ENCODE measurements at places on chromosomes 3 and 15.

- DNase-seq, result no peak
Measured at GRCh38 chr3:72699631-72700030, 148.6 kb downstream of the SHQ1 start.

DNA sequence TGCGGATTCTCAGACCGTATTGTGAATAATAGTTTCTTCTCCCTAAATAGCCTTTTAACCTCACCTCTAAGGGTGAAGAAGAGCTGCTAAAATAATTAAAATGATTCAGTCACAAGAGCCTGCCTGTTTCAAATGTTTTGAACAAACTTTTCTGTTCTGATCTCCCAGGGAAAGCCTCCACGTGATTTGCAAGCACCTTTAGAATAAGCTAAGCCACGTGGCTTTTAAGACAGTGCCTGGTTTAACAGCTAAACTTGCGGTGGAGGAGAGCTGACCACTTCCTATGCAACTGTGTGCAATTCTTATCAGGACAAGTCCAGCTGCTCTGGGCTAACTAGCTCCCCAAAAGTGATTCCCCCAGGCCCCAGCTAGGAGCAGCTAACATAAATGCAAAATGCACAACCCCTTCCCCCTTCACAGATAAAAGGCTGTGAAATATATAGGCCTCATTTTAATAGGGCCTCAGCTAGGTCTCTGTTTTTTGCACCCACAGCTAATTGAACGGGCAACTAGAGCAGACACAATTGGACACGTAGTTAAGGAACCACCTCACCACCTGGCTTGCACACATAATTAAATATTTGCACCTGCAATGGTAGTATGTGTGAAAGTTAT lies 401.2 kb upstream of the NR2F2 start:
- no peak for DNase-seq

DNA sequence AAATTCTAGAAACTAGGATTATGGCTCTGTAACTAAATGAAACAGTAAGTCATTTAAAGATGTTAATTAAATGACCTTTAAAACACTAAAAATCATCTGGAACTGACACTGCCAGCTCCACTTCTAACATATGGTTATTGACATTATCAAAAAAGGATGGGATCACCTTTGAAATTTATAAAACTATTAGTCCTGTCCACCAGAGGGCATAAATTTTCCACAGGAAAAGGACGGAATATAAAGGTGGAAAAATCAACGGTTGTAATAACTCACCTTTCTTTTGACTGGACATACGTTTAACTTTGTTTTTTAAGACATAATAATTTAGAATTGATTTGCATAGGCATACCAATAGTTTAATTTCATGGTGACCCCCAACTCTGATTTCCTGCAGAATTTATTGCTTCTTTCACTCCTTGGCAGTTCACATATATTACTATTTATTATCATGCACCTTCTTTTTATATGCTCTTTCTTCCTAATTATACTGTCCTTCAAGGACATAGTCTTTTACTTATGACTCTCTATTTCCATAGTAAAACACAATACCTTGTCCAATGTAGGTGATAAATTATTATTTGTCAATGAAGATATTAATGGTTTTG lies 345.7 kb downstream of the CADM2 start:
- no peak for DNase-seq

DNA sequence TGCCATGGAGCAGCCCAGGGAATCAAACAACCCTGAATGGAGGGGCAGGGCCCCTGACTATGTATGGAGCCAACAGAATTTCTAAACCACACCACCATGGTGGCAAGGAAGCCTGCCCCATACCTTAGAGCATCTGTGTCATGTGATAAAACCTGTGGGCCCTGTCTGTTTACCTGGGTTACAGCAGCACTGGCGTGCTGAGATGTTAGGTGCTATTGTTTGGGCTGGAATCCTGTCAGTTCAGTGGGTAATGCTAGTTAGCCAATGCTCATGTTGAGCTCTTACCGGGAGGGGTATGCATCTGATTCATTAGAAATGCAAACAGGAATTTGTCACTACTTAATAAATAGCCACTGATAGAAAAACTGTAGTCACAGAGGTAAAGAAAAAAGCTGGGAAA lies 63.5 kb upstream of the ETV5 start:
- no peak for DNase-seq

- DNase-seq, result no peak
Measured at GRCh38 chr15:91737151-91737818, 116.2 kb upstream of the SLCO3A1 start.

DNA sequence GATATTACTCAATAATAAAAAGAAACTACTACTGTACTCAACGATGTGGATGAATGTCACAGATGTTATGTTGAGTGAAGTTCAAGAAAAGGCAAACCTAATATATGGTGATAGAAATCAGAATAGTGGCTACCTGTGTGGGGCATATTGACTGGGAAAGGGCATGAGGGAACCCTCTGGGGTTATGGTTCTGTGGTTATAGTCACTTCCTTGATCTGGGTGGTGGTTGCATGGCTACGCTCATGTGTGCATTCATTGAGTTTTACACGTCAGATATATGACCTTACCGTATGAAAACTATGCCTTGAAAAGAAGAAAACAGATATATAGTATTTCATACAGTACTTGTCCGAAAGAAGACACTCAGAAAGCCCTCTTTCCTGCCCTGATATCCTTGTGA lies 331.0 kb upstream of the LRRFIP2 start:
- DNase-seq, result no peak

- DNase-seq, result no peak
Measured at GRCh38 chr15:67048281-67049279, 16.8 kb upstream of the SMAD3 start.

GRCh38 chr3:149009732-149010131 lies 18.4 kb downstream of the GYG1 start:
- no peak for DNase-seq

- DNase-seq, result no peak
Measured at GRCh38 chr3:182519569-182519968, 273.7 kb upstream of the ATP11B start.

- DNase-seq, result no peak
Measured at GRCh38 chr15:83436513-83437158, 10.5 kb upstream of the SH3GL3 start.

All from activated CD4-positive, alpha-beta T cell treated with anti-CD3 and anti-CD28 coated beads for 4 hours (primary cell).